ENCODE measurements at places on chromosomes 2 and 18.

DNA sequence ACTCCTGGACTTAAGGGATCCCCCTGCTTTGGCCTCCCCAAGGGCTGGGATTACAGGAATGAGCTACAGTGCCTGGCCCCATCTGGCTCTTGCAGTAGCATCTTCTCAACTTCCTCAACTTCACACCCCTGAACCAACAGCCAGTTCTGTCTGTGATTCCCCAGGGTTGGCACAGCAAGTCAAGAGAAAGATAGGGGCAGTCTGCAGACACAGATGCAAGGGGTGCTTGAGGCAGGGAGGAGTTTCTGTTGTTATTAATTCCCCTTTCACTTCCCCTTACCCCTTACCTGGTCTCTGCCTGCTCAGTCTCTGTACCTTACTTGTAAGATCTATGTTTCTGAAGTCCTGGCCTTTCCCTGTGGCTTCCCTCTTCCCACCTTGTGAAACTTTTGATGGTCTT is 54.1 kb upstream of the MEX3C start:
- no peak for DNase-seq

DNA sequence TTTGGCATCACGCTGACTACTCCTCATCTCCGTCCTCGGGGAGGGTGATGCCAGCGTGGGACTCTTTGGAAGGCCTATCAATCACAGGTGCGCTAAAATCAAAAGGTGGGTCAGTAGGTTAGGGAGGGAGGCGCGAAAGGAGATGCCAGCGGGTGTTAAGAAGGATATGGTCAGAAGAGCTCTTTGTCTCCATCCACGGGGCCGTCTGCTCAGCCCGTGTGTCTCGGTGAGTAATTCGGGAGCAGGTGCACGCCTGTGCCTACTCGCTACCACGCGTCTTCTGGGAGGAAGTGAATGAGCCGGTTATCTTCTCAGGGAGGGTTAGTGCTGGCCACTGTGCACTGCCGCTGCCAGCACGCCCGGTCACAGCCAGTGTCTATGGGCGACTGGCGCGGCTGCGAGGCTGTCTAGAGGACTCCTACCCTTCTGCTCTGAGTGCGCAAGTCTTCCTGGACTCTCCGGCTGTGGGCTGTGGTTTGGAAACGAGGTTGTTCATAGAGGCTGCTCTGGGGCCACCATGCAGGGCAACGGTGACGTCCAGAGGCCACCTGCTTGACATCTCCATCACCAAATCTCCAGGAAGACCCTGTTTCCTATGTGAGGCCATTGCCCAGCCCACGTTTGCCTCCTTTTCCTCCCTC is 153.4 kb downstream of the MBP start:
- no peak for DNase-seq

GRCh38 chr18:24118750-24119577 is 19.9 kb upstream of the CABYR start:
- DNase-seq = peak; percentile 77

- no peak for DNase-seq
Measured at GRCh38 chr2:161710131-161710915, 86.1 kb downstream of the SLC4A10 start.

DNA sequence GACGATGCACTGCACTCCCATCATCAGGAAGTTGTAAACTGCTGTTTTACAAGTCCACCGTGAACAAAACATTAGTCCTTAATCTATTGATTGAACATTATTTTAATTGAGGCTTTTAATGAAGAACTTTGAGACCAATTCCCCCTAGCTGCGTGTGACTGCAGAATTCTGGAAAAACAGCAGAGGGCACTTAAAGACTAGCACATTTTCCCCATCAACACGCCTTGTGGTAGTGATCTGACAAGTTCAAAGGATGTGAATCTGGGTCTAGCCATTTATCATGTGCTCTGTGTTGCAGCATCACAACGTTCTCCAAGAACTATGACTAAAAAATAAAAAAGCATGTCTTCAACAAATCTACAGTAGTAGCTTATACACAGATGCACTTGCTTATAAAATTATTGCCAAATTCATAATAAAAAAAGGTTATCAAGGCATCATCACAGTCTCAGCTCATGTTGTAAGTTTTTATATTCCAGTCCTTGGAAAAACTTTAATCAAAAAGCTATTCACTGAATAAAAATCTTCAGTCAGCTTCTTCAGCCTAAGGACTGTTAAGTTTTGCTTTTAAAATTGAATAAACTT is 35.8 kb downstream of the SKOR2 start:
- DNase-seq = no peak

- DNase-seq = no peak
Measured at GRCh38 chr18:54769526-54770464, 58.5 kb upstream of the RAB27B start.

DNA sequence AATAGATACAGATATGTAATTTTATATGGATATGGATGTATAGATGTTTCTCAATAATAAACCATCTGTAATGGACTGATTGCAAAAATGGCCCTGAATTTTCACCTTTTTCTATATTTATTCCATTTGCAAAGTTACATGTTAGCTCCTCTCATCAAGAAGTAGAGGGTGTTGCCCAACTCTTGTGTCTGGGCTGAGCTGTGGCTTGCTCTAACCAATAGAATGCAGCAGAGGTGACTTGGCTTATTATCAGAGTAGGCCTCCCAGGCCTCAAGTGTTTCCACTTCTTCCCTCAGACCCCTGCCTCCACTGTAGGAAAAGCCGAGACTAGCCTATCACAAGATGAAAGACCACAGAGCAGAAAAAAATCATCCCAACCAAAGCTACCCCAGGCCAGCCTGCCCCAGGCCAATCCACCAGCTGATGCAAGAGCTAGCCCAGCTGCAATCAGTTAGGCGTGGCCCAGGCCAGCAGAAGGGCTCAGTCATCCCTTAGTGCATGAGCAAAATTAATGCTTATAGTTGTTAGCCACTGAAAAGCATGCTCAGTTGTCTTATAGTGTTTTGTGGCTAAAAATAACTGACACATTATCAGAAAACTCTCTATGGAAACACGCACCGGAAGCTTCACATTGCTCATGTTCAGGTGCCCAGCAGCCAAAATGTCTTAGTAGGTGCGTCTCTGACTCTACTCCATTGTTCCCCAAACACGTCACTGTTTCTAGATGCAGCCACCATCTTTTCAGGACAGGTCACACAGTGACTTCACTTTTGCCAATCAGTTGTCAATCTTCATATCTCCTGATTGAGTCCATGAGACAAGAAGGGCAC is 464.0 kb downstream of the FBXO15 start:
- DNase-seq = no peak

- no peak for DNase-seq
Measured at GRCh38 chr2:239883326-239884050, 141.7 kb downstream of the NDUFA10 start.

DNA sequence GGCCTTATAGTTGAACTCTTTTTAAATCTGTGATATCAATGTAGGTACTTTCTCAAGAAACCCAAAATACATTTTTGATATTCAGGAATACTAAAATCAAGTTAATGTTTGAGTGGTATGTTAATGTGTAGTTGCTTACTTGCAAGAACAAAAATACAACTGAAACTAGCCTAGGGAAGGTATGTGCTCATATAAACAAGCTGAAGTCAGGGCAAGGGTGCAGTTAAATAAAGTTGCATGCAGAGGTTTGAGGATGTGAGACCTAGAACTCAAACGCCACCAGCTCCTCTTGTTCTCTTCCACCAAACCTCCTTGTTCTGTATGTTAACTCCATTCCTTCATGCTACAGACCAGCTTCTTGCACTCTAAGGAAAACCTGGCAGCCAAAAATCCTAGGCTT is 388.3 kb upstream of the SMIM21 start:
- no peak for DNase-seq

- DNase-seq = no peak
Measured at GRCh38 chr2:41038408-41038807, 586.5 kb upstream of the SLC8A1 start.

DNA sequence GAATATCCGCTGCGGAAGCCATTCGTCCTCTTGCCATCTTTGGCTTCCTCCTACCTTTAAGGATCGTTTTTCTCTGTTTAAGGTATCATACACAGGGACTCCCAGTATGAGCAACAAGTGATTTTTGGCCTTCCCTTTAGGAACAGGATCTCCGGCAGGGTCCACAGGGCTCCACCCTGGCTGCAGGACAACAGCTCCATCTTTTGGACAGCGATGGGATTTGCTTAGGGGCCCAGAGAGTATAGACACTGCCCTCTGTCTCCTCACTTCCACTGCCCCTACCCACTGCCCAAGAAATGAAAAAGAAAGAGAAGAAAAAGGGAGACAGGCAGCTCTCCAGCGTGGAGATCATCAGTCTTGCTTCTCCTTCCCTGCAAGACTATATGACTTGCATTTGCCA is 224.5 kb downstream of the UXS1 start:
- DNase-seq = no peak

GRCh38 chr2:127650041-127650784 is 4.3 kb downstream of the GPR17 start:
- no peak for DNase-seq

GRCh38 chr2:20378891-20379519 is 28.4 kb upstream of the PUM2 start:
- no peak for DNase-seq

All from activated CD4-positive, CD25-positive, alpha-beta regulatory T cell treated with anti-CD3 and anti-CD28 coated beads, Interleukin-2, amount 50 U/mL, for 72 hours (primary cell).